ENCODE measurements at places on chromosomes 13 and 19.

GRCh38 chr13:99648066-99648665, 146.9 kb downstream of the TM9SF2 start:
- no peak for DNase-seq

DNA sequence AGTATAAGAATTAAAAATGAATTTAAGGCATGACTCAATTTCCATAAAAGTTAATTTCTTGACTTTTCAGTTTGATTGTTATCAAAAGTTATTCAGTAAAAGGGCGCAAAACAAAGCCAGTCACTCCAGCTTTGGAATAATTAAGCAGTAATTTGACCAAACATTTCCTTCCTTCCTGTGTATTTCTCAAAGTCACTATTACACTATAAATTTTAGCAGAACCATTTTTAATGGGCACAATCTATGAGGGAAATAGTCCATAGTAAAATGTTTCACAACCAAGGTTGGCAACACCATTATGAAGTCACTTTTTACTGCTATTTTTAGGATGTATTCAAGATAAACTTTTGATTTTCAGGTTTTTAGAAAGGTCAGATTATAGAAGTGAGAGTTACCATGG, 91.0 kb downstream of the DACH1 start:
- no peak for DNase-seq

- DNase-seq, result no peak
Observed at GRCh38 chr13:75341028-75341427, 140.9 kb downstream of the TBC1D4 start.

GRCh38 chr13:34506796-34507195, 435.3 kb upstream of the NBEA start:
- DNase-seq, result no peak

DNA sequence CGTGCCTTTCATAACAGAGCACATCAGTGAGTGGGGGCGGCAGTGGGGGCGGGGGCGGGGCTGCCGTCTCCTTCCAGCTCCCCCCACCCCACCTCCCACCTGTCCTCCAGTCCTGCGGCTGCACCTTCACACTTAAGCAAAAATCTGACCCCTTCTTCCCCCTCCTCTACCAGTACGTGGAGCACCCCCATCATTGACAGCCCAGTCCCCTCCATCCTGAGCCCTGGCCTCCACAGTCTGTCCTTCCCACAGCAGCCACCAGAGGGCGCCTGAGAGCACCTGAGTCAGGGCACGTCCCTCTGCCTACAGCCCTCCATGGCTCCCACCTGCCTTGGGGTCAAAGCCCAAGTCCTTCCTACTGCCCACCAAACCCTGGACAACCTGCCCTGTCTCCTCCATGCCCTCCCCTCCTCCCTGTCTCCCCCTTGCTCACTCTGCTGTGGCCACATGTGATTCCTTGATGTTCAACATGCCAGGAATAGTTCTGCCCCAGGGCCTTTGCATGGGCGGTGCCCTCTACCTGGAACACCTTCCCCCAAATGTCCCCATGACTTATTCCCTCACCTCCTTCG, 4.0 kb downstream of the EBI3 start:
- peak; percentile 54 for DNase-seq

GRCh38 chr19:8360196-8360595, 3.8 kb upstream of the ANGPTL4 start:
- no peak for DNase-seq

DNA sequence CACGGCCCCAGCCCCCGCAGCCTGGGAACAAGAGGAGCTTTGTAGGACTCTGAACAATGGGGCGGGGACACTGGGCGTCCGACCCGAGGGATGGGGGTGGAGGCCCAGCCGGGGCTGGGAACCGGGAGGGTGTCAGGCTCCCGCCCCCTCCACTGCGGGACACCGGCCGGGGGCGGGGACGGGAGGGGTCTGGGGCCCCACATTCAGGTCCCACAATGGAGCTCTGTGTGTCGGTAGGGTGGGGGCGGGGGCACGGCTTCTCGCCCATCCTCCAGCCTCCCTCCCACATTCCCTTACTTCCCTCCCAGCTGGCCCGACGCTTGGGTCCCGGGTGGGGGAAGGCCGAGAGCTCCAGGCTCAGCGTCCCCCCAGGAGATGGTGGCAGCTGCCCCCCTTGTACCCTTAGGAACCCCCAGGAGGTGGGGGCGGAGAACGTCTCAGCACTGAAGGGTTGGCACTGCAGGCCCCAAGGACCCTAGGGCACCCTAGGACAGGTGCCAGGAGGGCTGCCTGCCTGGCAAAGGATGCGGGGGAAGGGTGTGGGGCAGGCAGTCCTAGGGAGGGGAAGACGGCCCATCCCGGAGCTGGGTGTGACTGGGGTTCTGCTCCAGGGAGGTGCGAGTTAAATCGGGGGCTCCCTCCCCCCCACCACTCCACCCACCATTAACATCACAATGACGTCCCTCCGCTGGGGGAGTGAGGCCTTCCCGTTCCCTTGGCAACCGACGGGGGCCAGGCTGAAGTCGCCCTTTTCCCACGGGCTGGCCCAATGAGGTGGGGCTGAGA, 5.3 kb downstream of the TTYH1 start:
- DNase-seq, result no peak

DNA sequence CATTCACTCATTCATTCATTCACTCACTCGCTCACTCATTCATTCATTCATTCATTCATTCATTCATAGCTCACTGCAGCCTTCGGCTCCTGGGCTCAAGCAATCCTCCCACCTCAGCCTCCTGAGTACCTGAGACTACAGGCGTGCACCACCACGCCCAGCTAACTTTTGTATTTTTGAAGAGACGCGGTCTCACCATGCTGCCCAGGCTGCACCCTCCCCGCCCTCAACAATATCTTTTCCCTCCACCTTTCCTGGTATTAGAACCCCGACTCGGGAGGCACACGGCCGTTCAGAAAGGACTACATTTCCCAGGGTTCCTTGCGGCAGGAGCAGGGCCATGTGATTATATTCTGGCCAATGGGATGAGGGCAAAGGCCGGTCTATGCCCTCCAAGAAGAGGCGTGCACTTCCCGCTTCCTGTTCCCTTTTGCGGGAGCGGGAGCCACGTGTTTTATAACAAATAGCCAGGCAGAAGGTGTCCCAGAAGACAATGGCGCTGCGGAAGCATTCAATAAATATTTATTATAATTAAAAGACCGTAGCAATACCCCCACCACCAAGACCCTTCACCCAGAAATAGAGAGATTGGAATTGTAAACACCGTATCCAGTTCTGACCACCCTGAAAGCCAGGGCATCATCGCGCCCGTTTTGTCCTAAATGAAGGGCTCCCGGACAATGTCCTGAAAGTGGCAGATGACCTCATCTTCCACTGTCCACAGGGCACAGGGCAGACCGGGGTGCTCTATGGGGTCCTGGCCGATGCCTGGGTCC, 15.9 kb downstream of the TICAM1 start:
- DNase-seq, result peak; percentile 64

DNA sequence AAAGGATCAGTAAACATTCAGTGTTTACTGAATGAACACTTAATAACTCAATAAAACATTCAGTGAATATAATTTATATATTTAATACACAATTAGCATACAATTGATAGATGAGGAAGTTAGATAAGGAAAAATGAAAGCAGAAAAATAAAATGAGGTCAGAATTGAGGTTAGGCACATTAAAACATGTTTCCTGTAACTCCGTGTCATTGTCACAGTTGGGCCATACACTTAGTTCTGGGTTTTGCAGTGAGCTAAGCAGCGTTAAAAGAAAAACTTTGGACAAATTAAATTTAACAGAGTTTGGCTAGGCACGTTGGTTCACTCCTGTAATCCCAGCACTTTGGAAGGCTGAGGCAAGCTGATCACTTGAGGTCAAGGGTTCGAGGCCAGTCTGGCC, 71.4 kb downstream of the MIPEP start:
- DNase-seq, result no peak

DNA sequence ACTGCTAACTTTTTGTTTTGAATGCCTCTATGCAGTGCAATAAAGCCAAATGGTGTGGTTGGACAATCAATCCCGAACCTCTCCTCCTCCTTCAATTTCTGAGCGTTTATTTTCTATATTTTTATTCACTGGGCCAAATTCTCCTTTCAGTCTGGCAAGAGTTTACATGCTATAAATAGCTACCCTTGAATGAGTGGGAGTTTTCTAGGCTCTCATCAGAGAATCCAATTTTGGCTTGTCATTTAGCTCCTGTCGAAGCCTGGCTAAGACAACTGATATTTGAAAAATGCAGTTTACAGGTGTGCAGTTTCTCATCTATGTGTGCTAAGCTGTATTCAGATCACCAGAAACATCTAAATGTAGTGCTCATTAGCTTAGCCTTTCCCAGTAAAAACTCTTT, 61.8 kb downstream of the OLFM4 start:
- DNase-seq, result no peak

GRCh38 chr19:55082020-55082851, 6.6 kb downstream of the EPS8L1 start:
- no peak for DNase-seq

GRCh38 chr13:113938246-113938645, 35.6 kb downstream of the C13orf46 start:
- no peak for DNase-seq

DNA sequence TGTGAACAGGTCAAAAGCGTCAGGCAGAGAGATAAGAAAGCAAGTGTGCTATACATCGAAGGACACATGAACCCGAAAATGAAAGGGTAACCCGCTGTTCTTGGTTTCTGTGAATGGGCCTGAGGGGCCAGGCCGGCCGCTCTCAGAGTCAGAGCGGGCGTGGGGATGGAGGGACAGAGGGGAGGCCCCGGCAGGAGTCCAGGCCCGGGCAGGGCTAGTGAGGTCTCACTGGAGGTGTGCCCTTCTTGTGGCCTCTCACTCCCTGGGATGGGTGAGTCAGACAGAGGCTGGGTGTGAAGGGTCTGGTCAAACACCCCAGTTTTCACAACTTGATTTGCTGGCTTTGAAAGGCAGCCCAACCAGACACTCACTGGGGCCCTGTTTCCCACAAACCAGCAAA, 17.4 kb upstream of the NDUFS7 start:
- DNase-seq, result no peak

- DNase-seq, result peak; percentile 80
Observed at GRCh38 chr19:9934132-9934950, 2.0 kb downstream of the OLFM2 start.

DNA sequence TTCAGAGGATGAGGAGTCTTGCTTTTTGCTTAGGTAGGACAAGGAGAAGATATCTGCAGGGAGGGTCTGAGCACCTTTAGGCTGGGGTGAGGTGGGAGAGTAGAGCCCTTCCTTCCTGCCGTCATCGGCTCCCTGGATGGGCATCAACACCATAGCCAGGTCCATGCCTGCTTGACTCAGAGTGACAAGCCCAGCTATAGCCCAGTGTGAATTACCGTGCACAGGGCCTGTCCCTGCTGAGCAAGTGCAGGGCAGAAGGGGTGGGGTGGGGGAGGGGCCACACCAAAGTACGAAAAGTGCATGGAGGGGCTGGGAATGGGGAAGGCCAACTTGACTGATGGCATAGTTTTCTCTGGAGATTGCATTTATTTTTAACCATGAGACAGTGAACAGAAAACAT, 30.3 kb upstream of the RNF113B start:
- no peak for DNase-seq

GRCh38 chr19:55492362-55492944, 4.2 kb downstream of the SSC5D start:
- DNase-seq, result no peak

DNA sequence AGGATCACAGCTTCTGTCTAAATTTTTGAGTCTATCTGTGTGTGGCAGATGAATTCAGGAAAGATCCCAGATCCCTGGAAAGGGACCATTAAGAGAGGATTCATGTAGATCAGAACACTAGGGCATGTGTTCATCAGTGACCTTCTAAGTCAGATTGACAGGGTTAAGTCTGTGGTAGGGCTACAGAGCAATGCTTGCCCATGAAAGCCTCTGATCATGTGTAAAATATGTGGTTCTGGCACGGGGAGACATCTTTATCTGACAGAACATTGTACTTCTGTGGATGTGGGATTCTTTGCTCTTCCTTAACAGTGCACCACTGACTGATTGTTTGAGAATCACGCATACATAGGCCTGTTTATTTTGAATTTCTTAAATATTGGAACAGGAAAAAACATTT, 42.9 kb downstream of the ZNF506 start:
- DNase-seq, result no peak

DNA sequence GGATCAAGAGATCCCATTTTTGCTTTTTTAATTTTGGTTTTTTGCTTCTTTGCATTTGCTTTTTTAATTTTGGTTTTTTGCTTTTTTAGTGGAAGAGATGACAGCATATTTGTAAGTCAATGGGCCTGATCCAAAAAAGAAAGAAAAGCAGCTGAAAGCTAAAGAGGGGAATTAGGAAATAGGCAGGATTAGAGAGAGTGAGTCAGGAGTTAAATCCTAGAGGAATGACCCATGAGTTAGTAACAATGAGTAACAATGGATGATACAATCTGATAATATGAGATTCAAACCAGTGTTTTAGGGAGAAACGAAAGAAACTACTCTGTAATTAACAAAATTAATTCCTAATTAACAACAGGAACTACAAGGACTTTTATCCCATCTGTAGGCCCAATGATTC, 111.2 kb upstream of the SGCG start:
- DNase-seq, result no peak

DNA sequence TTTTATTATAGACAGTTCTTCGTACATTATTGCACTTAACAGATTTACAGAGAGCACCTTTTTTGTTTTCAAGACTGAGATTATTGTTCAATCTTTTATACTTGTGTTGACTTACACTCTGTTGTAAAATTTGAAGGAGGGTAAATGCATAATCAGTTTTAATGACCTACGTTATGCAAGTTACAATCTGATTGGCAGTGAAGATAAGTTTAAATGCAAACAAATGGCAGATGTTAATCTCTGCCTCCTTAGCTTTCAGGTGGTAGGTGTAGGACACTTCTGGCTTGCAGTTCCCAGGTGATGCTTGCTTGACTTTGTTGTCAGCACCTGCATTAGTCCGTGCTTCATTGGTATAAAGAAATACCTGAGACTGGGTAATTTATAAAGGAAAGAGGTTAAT, 424.9 kb downstream of the FGF9 start:
- DNase-seq, result no peak

DNA sequence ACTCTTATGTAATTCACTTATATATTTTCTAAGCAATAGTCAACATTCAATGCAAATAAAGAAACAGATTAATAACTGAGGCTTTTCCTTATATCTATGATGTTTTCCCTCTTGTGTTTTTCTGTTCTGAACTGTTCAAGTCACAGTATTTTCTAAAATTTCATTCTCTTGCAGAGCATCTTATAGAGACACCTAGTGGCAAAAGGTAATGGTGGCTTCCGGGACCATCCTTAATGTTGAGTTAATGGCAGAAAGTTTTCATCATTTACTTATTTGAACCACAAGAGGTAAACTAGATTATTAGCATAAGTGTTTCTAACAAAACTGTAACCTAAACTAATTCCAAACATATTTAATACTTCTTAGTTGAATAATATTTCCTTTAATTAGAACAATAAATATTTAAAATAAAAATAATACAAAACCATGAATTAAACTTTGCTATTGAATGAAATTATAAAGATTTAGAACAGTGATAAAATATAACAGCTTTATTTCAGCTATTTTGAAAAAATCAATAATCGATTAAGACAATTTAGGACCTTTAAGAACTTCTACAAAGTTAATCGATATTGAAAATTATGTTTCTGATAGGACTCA, 1.7 kb upstream of the SLITRK5 start:
- DNase-seq, result no peak

- no peak for DNase-seq
Observed at GRCh38 chr19:29985196-29985595, 43.2 kb downstream of the URI1 start.

All from stimulated activated CD4-positive, alpha-beta T cell treated with anti-CD3 and anti-CD28 coated beads, Interleukin-1b, Interleukin-23, amount 100 ng/mL, for 24 hours (primary cell).